ENCODE measurements at places on chromosomes 12 and 14. TPM values are rescaled to one million over a fixed set of nuclear protein-coding genes. Genes with fewer than 3 reads are reported as not detected.

- DNase-seq = no peak
These were observed 61.2 kb upstream of the DIO3 start for GRCh38 chr14:101500061-101500460.

GRCh38 chr12:95922231-95922630 lies 20.2 kb downstream of the CCDC38 start:
- no peak for DNase-seq

DNA sequence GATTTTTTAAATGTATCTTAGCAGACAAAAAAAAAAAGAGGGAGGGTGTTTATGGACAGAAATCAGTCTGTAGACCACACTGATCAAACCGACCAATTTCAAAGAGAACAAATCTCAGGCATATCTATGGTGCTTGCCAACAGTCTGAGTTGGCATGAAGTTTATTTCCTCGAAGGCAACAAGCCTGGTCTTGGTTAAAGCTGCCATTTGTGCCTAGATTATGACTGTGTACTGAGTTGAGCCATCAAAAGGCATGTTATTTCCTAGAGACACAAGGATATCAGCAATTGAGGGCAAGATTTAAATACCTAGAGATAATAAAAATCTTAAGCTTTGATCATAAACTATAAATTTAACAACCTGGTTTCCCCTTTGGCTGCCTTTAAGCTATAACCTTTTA lies 119.2 kb downstream of the SLC2A13 start:
- no peak for DNase-seq

- no peak for DNase-seq
These were observed 29.1 kb downstream of the MOK start for GRCh38 chr14:102275866-102276265.

Gene SIX4
- polyA plus RNA-seq = 6.9 TPM
